ENCODE measurements at places on chromosomes 2 and 18.

DNA sequence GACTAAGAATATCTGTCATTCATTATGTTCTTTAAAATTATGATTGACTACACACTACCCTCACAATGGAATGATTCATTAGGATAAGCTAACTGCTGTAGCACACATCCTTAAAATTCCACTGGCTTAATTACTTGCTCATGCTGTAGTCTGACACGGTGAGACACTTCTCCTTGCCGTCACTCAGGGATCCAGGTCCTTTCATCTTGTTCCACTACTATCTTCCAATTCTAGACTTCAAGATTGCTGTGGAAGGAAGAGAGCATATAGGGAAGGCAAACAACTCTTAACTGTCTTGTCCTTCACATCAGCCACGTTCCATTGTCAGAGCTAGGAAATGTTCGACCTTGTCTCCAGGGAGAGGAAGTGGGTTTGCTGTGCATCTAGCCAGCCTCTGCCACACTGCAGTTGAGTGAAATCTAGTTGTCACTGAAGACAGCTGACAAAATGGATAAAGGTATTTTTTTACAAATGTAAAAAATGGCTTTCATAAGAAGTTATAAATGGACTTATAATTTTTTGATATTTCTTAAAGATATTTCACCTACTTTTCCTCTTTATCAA is 30.1 kb downstream of the GREB1L start:
- DNase-seq, result no peak

DNA sequence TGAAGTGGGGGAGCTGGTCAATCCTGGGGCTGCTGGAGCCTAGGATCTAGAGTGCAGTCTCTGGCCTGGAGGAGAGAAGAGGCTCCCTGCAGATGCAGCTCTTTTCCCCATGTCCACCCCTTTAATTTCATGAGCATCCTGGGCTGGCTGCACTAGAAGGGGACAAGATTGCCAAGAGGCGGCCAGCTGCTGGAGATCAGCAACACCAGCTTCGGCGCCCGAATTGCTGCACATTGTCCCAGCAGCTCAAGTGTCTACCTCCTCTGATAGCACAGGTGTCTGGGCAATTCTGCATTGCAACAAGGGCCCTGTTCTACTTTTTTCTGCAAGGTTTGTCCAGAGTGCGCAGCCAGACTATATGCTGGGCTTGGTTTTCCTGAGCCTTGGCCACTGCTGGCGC is 125.7 kb downstream of the AGAP1 start:
- no peak for DNase-seq

DNA sequence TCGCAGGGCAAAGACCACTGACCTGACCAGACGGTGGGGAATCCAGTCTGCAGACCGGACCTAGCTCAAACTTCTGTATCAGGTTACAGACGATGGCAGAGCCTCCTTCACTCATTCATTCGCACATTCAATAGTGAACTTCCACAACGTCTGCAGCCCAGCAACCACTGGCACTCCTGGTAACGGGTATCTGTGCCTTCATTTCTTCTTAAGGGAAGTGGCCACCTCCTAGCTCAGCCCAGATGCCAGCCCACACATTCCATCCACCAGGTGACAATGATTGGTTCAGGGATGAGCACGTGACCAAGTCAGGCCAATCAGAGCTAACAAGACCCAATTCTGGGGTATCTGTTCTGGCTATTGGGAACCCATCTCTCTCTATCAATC is 15.9 kb upstream of the ARMC9 start:
- DNase-seq, result no peak

GRCh38 chr2:15284614-15285013 is 276.5 kb downstream of the NBAS start:
- DNase-seq, result no peak

DNA sequence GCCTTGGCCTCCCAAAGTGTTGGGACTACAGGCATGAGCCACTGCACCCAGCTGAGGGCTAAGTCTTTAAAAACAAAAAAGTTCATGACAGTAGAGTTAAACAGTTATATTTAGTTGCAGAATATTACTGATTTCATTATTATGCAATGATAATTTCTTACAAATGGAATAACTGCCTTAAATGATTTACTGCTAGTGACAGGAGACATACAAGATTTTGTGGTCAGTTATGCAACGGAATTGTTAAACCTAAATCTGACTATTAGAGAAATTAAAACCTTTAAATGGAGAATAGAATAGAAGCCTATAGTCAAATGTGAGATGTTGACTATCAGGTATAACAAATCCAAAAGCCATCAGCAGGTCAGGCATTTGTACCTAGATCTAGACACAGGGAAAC is 10.3 kb upstream of the DNAJC10 start:
- DNase-seq, result no peak

- no peak for DNase-seq
These were observed 176.0 kb downstream of the SMAD2 start for GRCh38 chr18:47754311-47755101.

GRCh38 chr18:23173912-23174311 is 38.6 kb downstream of the CABLES1 start:
- DNase-seq, result no peak

DNA sequence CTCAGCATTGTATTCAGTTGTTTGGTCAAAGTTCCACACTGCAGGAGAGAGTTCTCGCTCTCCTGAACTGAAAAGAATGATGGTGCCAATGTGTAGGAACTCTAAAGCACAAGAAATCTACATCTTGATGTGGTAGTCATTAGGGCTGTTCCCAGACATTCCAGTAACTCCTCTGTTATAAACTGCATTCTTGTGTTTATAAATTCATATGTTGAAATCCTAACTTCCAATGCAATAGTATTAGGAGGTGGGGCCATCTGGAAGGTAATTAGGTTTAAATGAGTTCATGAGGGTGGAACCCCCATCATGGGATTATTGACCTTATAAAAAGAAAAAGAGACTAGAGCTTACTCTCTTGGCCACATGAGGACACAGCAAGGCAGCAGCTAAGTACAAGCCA is 239.6 kb downstream of the CDH20 start:
- DNase-seq, result no peak

- no peak for DNase-seq
These were observed 12.5 kb downstream of the NPC1 start for GRCh38 chr18:23573626-23574431.

DNA sequence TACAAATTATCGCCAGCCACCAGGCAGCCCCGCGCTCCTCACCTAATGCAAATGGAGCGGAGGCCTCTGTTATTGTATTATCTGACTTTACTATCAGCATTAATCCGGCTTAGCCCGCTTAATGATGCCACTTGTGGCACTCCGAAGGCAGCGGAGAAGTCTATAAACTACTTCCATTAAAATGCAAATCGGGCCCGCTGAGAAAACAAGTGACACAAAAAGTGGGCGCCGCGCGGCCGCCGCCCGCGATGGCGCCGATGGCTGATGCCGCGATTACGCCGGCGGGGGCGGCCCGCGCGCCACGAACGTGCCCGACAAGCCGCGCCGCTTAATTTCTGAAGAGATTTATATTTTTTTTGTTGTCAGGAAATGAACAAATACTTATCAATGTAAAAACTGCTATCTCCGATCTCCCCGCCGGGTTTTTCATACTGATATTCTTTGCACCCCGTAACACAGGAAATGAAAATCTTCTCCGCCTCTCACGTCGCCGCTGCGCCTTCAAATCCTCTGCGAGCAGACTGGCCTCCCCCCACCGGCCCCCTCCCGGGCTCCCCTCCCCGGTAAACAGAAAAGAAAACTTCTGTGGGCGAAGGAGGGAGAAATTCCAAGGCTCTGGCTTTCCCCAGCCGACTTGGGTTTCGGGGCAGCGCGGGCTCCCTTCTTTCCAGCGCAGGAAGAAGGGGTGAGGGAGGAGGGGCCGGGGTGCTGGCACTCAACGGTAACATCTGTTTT is 221.8 kb downstream of the INSIG2 start:
- DNase-seq, result no peak

DNA sequence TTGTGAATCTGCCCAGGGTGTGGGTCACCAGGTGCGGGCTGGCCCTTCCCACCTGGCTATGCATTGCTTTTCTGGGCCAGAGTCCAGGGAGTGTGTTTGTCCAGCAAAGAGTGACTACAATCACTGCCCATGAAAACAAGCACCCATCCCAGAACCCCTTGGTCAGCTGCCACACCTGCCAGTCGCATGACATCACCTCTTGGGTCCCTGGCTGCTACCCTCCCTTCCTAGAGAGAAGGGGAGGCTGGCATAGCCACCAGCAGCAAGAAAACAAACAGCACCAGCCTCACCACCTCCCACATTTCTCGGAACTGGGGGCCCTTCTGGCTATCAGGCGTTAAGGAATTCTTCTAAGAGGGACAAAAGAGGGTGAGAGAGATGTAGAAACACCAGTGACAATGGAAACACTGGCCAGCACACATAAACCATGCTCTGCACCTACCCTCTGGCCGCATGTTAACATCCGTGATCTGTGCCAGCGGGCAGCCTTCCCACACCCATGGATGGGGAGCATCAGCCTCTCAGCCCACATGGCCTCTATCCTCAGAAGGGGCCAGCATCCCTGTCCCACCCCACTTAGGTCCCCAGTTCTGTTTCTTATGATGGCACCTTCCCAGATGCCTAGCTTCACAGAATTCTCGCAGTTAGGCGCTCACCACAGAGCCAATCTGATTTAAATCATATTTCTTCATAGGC is 109.7 kb upstream of the GLI2 start:
- DNase-seq, result peak; percentile 90

GRCh38 chr2:221555494-221555846 is 16.6 kb downstream of the EPHA4 start:
- no peak for DNase-seq

- DNase-seq, result no peak
These were observed 656.9 kb downstream of the DSC3 start for GRCh38 chr18:30385684-30386083.

DNA sequence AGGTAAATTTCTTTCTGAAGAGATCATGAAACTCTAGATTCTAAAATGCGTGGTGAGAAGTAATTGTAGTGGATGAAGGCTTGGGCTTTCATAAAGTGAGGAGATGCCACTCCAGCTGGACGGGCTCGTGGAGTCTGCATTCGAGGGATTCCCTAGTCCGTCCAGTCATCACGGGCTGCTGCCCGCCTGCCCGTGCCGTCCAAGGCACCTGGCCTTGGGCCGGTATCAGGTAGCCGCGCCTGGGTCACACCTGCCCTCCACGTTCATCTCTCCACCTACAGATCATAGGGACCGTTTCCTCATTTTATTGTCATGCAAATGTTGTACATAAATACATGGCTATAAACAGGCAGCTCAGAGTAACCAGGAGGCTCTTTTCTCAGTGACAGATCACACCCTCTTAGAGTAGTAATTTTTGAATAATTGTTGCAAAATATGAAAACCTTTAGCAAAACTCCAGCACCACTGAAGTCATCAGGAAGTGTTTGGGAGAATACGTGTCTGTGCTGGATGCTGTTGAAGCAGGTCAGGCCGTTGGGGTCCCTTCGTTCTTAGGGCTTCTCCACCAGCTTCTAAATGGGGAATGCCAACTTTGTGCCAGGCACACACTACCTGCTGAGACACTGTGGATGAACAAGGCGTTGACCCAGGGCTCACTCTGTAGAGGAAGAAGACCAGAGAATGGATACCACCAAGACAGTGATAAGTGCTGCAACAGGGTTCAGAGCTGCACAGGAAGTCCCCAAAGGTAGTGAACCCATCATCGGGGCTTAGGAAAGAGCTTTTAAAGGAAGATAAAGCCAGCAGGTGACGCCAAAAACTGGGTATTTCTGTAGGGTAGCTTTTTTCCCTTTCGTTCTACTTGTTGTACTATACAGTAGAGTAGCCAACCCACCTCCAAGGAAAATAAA is 112.5 kb downstream of the FAM210A start:
- DNase-seq, result no peak

- DNase-seq, result no peak
These were observed 103.1 kb downstream of the RTN4 start for GRCh38 chr2:54947136-54947535.

- DNase-seq, result no peak
These were observed 32.9 kb downstream of the ADD2 start for GRCh38 chr2:70735071-70735470.

DNA sequence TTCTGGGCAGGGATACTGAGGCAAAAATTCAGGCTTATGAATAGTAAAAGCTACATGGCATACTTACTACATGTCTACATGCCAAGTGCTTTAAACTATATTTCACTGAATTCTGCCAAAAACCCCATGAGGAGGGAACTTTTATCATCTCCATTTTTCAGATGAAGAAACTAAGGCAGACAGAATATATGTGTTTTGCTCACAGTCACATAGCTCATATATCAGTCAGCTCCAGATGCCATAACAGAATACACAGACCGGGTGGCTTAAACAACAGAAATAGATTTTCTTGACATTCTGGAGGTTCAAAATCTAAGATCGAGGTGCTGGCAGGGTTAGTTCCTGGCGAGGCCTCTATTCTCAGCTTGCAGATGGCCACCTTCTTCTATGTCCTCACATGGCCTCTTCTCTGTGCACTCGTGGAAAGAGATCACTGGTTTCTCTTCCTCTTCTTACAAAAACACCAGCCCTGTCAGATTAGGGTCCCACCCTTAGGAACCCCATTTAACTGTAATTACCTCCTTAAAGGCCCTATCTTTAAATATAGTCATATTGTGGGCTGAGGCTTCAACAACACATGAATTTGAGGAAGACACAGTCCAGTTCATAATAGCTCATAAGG is 27.1 kb upstream of the CREB1 start:
- no peak for DNase-seq

DNA sequence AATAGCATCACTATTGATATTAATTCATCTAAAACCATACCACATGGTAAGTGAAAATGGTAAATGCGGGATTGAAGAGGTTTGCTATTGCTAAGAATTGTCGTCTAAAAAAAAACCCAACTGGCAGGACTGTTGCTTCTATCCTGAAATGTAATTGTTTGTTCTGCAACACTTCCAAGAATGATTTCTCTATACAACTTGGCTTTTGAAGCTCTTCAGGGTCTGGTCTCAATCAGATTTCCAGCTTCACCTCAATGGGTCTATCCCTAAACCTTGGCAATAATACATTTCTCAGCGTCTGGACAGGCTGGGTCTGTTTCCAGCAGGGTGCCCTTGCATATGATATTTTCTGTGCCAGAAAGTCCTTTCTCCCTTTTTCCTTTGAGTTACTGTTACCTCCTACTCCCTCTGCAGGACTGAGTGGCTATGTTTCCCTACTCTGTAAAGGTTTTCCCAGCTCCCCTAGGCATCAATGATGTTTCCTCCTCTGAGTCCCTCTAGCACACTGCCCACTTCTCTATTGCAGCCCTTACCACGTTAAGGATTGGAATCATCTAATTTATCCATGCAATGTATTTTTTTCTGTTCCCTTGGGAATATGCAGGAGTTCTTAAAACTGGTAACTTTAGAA is 118.2 kb upstream of the REV1 start:
- no peak for DNase-seq

- no peak for DNase-seq
These were observed 187.8 kb upstream of the HDAC4 start for GRCh38 chr2:239588451-239589269.

DNA sequence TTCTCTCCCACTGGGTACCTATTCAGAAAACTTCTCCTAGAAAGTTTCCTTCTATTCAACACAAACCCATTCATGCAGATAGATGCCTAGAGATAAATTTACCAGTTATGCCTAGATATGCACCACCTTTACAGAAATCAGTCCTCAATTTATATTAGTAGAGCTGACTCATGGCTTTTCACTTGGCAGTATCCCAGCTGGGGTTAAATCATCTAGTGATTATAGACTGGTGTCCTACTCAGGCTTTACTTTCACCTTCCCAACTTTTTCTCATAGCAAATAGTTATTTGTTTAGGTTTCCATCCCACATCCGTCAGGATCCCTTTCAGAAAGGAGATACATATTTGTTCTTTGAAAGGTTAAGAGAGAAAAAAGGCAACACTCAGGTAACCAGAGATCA is 124.5 kb downstream of the AQP4 start:
- no peak for DNase-seq

Data from breast epithelium (tissue), 4 donors.